IPS DF 6.9 (cell line): ENCODE measurements at places on chromosomes 3 and 15.

DNA sequence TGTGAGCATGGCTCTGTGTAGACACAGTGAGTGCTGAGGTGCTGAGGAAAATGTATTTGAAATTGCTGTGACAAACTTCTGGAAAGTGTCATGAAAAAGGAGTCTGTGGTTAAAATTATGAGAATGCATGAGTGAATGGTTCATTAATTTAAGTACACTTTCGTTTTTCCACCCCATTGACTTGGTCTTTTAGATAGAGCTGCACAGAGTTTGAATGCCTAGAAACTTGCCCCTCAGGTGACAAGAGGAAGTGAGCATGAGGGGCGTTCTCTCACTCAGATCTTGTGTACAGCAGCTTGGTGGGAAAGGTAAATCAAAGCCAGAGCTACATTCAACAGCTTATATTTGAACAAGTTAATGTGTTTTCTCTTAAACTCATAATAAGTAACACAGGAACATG lies 296.8 kb downstream of the WDR72 start:
- no peak for DNase-seq
- no peak overlapping the region for H3K4me3 ChIP-seq
- H3K27me3 ChIP-seq = no peaks in the 10 kb centered on the region
- H3K27ac ChIP-seq = no peak overlapping the region
- no peaks in the 10 kb centered on the region for H3K36me3 ChIP-seq
- 0 out of 2 replicates have a peak, but pooled peaks cover 1% of the 10 kb centered on the region for H3K4me1 ChIP-seq

DNA sequence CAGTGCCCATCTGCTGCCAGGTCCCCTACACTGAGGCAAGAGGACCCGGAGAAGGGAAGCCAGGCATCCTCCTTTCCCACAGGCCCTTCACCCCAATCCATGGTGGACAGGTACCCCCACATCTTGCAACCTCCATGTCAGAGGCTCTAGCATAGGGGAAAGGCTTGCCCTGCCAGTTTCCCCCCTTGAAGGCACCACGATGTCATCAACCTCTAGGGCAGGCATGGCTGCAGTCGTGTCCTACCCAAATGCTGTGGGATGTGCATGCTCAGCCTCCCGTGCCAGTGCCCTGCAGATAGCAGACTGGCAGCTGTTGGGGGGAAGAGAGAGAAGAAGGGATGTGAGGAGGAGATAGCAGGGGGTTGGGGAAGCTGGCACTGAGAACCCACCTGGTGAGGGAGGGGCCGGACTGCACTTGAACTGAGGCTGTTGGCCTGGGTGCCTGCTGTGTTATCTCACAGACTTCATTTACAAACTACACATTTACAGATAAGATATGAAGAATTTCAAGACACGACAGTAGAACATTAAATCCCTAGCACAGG lies 197.5 kb downstream of the ADAMTS9 start:
- H3K36me3 ChIP-seq = no peaks in the 10 kb centered on the region
- peaks cover 4% of the 10 kb centered on the region for H3K4me1 ChIP-seq
- 0 out of 2 replicates have a peak, but pooled peaks cover 2% of the 10 kb centered on the region for H3K27me3 ChIP-seq
- no peak overlapping the region for H3K27ac ChIP-seq

DNA sequence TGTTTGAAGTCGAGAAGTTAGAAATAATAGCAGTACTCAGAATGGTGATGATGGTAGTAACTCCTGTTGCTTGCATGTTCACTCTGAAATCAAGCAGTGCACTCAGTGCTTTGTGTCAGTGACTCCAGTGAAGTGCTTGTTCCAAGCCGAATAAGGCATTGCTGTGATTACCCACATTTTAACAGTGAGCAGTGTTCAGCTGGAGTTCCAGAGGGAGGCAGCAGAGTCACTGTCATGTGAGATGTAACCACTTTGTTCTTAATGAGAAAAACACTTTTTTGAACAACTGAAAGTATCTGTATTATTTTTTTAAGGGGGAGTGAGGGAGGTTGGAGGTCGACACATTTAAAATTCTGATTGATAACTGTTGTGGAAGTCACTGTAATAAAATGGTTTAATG lies 3.7 kb downstream of the MDFIC2 start:
- DNase-seq = peak; percentile 25
- H3K4me1 ChIP-seq = 0 out of 2 replicates have a peak, but pooled peaks cover 3% of the 10 kb centered on the region
- H3K27ac ChIP-seq = no peak overlapping the region
- no peaks in the 10 kb centered on the region for H3K36me3 ChIP-seq
- H3K27me3 ChIP-seq = no peaks in the 10 kb centered on the region

DNA sequence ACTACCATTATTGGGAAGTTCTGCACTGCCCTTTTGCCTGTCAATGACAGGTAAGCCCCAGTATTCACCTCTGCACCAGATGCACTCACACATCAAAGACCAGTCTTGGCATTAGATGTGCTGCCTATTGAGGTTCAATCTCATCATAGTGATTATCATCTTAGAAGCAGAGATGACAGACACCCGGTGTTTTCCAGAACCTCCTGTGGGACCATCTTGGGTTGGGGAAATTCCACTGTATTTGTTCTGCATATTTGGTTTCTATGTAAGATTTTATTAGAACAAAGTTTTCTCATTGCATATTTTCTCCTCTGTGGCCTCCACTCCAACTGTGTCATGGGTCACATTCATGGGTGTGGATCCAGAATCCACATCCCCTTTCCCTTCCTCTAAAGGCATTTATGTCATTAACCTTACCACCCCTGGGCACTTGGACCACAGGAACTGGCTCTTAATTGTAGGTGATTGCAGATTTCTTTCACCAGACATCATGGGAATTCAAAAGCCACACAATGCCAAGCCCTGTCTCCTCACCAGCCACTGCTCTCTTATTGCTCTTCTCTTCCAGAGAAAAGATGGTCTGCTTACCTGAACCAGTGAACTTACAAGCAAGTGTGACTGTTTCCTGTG lies 31.2 kb downstream of the PLA1A start:
- DNase-seq = no peak
- H3K4me3 ChIP-seq = no peak overlapping the region
- H3K4me1 ChIP-seq = no peaks in the 10 kb centered on the region; the same call in 1 of the 2 replicates
- H3K36me3 ChIP-seq = no peaks in the 10 kb centered on the region
- no peaks in the 10 kb centered on the region for H3K27me3 ChIP-seq
- H3K27ac ChIP-seq = no peak overlapping the region

DNA sequence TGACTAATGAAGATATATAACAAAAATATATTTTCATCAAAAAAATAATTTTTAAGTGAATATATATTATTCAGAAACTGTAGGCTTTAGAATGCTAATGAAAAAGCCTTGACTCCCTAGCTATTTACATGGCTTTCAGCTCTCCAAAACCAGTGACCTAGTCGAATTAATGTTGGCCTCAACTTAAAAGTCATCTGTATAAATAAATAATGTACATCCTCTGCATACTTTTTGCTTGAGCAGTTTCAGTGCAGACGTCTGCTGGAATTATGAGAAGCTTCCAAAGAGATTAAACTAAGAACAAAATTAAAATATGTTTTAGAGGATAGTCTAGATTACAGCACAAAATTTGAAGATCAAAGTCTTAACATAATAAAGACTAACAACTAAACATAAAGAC lies 520.4 kb upstream of the ALCAM start:
- H3K4me3 ChIP-seq = no peak overlapping the region
- no peak for DNase-seq
- no peaks in the 10 kb centered on the region for H3K27me3 ChIP-seq
- H3K4me1 ChIP-seq = no peaks in the 10 kb centered on the region
- H3K27ac ChIP-seq = no peak overlapping the region
- H3K36me3 ChIP-seq = no peaks in the 10 kb centered on the region; the same call in 1 of the 2 replicates

DNA sequence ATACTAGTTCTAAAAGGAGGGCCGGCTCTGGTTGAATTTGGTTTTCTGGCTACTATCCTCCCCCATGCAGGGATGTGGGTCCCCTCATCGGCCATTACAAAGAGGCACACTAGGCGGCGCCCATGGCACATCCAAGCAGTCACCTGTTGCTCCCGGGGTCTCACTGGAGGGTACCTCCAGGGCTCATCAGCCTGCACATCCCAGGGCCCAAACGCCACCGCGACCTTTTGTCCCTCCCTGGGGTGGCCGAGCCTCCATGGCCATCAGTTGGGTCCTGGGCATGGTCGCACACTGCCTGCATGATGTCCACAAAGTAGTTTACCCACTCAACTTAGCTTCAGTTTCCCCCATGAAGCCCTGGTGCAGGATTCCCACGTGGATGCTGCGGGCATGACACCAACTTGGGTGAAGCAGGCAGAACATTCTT lies 28.3 kb downstream of the IDH3A start:
- no peaks in the 10 kb centered on the region for H3K4me1 ChIP-seq
- DNase-seq = peak; percentile 64
- no peak overlapping the region for H3K27ac ChIP-seq
- no peaks in the 10 kb centered on the region for H3K27me3 ChIP-seq

DNA sequence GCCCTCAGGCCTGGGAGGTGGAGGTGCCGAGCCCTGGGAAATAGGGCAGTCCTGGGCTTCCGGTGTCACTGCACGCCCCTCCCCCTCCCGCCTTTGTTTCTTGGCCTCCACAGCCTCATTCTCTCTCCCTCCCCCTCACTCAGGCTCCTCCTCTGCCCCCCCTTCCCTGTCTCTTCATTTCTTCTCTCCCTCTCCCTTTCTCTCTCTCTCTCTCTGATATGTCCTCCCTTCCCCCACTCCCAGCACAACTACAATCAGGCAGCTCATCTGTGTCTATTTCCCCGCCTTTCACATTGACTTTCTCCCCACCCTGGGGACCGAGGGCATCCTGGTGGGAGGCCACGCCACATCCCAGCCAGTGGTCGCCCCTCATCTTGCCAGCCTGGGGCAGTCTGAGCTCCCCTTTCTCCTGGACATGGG lies 40.2 kb downstream of the IDH2 start:
- peak; percentile 72 for DNase-seq
- H3K4me3 ChIP-seq = no peak overlapping the region
- no peaks in the 10 kb centered on the region for H3K27me3 ChIP-seq
- H3K4me1 ChIP-seq = peaks cover 29% of the 10 kb centered on the region
- H3K36me3 ChIP-seq = no peaks in the 10 kb centered on the region; the same call in 1 of the 2 replicates
- H3K27ac ChIP-seq = no peak overlapping the region

- H3K4me3 ChIP-seq = no peak overlapping the region
- H3K27ac ChIP-seq = no peak overlapping the region
- H3K4me1 ChIP-seq = peaks cover 4% of the 10 kb centered on the region; the same call in 1 of the 2 replicates
- H3K36me3 ChIP-seq = no peaks in the 10 kb centered on the region
- H3K27me3 ChIP-seq = no peaks in the 10 kb centered on the region
Measured at GRCh38 chr3:150729682-150730360, 26.1 kb upstream of the ERICH6 start.

- no peak overlapping the region for H3K4me3 ChIP-seq
- no peak overlapping the region for H3K27ac ChIP-seq
- no peaks in the 10 kb centered on the region for H3K27me3 ChIP-seq
- peaks cover 2% of the 10 kb centered on the region; the same call in 1 of the 2 replicates for H3K4me1 ChIP-seq
- H3K36me3 ChIP-seq = no peaks in the 10 kb centered on the region
Measured at GRCh38 chr15:83697716-83698115, 43.8 kb downstream of the ADAMTSL3 start.

DNA sequence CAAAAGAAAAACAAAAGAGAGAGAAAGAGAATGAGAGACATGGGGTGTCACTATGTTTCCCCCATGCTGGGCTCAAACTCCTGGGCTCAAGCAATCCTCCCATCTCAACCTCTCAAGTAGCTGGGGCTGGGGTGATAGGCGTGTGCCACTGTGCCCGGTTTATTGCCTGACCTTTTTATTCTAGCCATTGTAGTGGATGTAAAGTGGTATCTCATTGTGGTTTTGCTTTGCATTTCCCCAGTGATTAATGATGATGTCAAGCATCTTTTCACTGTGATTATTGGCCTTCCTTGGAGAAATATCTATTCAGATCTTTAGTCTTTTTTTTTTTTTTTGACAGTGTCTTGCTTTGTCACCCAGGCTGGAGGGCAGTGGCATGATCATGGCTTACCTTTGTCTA lies 37.7 kb upstream of the GK5 start:
- no peak for DNase-seq
- no peaks in the 10 kb centered on the region for H3K36me3 ChIP-seq
- no peak overlapping the region for H3K27ac ChIP-seq
- H3K4me1 ChIP-seq = no peaks in the 10 kb centered on the region

DNA sequence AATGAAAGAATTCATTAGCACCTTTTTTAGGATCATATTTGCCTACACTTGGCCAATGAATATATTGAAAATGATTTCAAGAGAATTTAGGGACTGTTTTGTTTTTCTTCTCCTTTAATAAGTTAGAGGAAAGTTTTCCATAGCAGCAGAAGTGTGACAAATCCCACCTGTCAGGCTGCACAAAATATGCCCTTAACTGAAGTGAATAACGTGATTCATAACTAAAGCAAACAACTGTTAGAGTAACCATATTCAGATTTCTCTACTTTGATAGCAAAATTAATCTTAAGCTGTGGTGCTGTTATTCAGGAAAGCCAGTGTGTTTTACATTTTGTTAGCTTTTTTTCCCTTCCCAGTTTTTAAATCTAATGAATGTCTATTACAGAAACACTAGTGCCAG lies 121.4 kb downstream of the HCN4 start:
- H3K36me3 ChIP-seq = 0 out of 2 replicates have a peak, but pooled peaks cover 2% of the 10 kb centered on the region
- no peaks in the 10 kb centered on the region for H3K27me3 ChIP-seq
- no peak for DNase-seq

DNA sequence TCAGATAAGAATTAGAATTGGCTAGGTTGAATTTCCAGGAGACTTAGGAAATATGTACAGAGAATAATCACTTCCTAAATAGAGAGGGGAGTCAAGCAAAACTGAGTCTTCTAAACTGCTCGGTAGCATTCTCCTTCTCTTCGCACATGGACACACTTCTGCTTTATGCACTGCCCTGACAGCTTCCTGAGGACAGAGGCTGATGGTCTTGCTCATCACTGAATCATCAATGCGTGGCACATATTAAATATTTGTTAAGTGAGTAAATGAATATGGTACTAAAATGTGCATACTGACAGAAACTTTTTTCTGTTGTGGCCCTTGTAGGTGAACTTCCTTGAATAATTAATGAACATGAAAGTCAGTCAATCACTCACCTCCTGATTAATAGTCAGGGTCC lies 315.5 kb downstream of the FHIT start:
- no peak for DNase-seq
- no peak overlapping the region for H3K27ac ChIP-seq
- no peak overlapping the region for H3K4me3 ChIP-seq
- no peaks in the 10 kb centered on the region; the same call in 1 of the 2 replicates for H3K4me1 ChIP-seq
- H3K27me3 ChIP-seq = no peaks in the 10 kb centered on the region

GRCh38 chr3:38543586-38543985 lies 47.4 kb downstream of the EXOG start:
- H3K4me3 ChIP-seq = no peak overlapping the region
- H3K36me3 ChIP-seq = no peaks in the 10 kb centered on the region
- no peak overlapping the region for H3K27ac ChIP-seq
- H3K27me3 ChIP-seq = no peaks in the 10 kb centered on the region

DNA sequence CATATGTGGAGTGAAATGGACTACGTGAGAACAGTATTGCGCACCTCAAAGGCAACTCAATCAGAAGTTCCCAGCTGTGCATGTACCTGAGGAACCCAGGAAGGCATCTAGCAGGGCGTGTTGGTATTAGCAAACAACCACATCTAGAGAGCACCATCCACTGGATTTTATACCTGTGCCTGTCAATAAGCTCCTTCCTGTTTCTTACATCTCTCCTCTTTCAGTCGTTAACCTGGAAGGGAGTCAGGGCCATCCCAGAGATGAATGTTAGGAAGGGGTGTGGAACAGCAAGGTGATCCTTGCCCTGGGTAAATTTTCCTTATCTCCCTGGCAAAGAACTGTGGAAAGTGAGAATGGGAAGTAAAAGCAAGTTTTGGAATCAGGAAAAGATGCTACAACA lies 29.6 kb upstream of the CHMP2B start:
- no peaks in the 10 kb centered on the region for H3K36me3 ChIP-seq
- DNase-seq = no peak
- H3K27me3 ChIP-seq = no peaks in the 10 kb centered on the region
- no peak overlapping the region for H3K27ac ChIP-seq
